Airway epithelial cell (primary cell): ENCODE measurements at places on chromosomes 6 and 20. TPM values are rescaled to one million over a fixed set of nuclear protein-coding genes. Genes with fewer than 3 reads are reported as not detected.

MAPK13 gene
- 80.4 and 102 TPM in 2 replicates for total RNA-seq

ISM1 gene
- 0.28 TPM in 1 of 2 replicates, not detected in the other for total RNA-seq

ASIP gene
- total RNA-seq = not detected in 2 replicates

SEL1L2 gene
- total RNA-seq = not detected in 2 replicates

CST8 gene
- not detected in 2 replicates for total RNA-seq

SASH1 gene
- 6.3 and 8.0 TPM in 2 replicates for total RNA-seq

B3GAT2 gene
- not detected in 2 replicates for total RNA-seq

SIRPA gene
- total RNA-seq = 17.7 and 31.1 TPM in 2 replicates

SLC2A4RG gene
- total RNA-seq = 88.0 and 107 TPM in 2 replicates

ABCC10 gene
- 17.0 and 17.3 TPM in 2 replicates for total RNA-seq

VGLL2 gene
- not detected in 2 replicates for total RNA-seq

SOBP gene
- total RNA-seq = 0.19 and 0.99 TPM in 2 replicates

TRAPPC3L gene
- not detected in 2 replicates for total RNA-seq

CNR1 gene
- total RNA-seq = not detected in 2 replicates

RAET1L gene
- total RNA-seq = 23.0 and 27.2 TPM in 2 replicates

RFX6 gene
- not detected in 2 replicates for total RNA-seq

SMPDL3A gene
- 7.5 and 9.1 TPM in 2 replicates for total RNA-seq

HLA-DQA1 gene
- total RNA-seq = not detected in 2 replicates

TREML4 gene
- not detected in 2 replicates for total RNA-seq

EEF1A2 gene
- total RNA-seq = 2.3 and 3.2 TPM in 2 replicates

TAGAP gene
- 0.07 and 0.42 TPM in 2 replicates for total RNA-seq

PSORS1C1 gene
- total RNA-seq = 0.37 and 1.7 TPM in 2 replicates

SNRPB gene
- total RNA-seq = 495 and 551 TPM in 2 replicates

DDX27 gene
- total RNA-seq = 34.9 TPM in 2 replicates

CLDN20 gene
- 0.14 TPM in 1 of 2 replicates, not detected in the other for total RNA-seq

DYNLT2 gene
- total RNA-seq = 0.56 and 0.71 TPM in 2 replicates

DCDC2 gene
- total RNA-seq = 0.07 TPM in 1 of 2 replicates, not detected in the other

SNAP91 gene
- not detected in 2 replicates for total RNA-seq

RHAG gene
- not detected in 2 replicates for total RNA-seq

WFDC10B gene
- not detected in 2 replicates for total RNA-seq

PRRT1 gene
- 0.42 TPM in 1 of 2 replicates, not detected in the other for total RNA-seq

FNDC1 gene
- 0.07 TPM in 1 of 2 replicates, not detected in the other for total RNA-seq

ZBP1 gene
- not detected in 2 replicates for total RNA-seq

SERAC1 gene
- total RNA-seq = 4.1 and 6.8 TPM in 2 replicates
